ENCODE measurements at places on chromosomes 4 and X.

GRCh38 chrX:31604629-31605221 is 532.9 kb upstream of the FTHL17 start:
- no peak for DNase-seq

- no peak for DNase-seq
Measured at GRCh38 chr4:173752610-173753230, 222.7 kb upstream of the HAND2 start.

DNA sequence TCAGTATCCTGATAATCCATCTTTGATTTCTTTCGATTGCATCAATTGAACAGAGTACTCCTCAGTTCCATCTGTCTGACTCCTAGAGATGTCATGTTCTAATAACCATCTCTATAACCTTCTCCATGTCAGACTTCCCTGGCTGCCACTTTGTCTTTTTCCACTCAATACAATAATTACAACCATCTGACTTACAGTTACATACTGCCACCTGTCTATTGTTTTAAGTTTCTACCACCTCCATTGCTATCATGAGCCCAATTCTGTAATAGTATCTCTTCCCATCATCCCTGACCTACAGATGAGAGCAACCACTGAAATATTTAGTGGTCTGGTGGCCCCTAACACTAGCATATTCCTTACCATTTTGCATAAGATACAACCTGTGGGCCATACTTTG is 439.2 kb upstream of the FAM47C start:
- no peak for DNase-seq

DNA sequence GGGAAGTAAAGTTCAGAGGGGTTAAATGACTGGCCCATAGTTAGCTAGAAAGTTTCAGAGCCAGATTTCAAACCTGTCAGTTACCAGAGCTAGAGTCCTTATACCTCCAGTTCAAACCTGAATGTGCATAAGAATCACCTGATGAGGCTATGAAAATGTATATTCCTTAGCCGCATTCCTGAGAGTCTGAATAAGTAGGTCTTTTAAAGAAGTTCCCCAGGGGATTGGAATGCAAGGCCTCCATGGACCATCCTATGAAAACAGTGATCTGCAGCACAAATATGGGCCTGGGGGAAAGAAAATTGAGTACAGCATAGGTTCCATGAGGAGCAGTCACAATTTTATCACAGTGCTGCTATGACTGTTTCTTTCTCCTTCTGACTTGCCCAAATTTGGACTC is 263.9 kb upstream of the CXorf66 start:
- no peak for DNase-seq

DNA sequence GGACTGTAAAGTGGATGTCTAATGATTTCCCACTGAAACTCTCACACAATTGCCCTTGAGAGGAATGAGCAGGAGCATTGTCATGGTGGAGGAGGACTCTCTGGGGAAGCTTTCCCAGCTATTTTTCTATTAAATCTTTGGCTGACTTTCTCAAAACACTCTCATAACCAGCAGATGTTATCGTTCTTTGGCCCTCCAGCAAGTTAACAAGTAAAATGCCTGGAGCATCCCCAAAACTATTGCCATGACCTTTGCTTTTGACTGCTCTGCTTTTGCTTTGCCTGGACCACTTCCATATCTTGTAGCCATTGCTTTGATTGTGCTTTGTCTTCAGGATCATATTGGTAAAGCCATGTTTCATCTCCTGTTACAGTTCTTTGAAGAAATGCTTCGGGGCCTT is 120.2 kb upstream of the PDE5A start:
- DNase-seq, result no peak

GRCh38 chr4:76699751-76700310 is 198.1 kb downstream of the SOWAHB start:
- DNase-seq, result no peak

GRCh38 chr4:93446038-93446437 is 382.5 kb upstream of the ATOH1 start:
- DNase-seq, result no peak

GRCh38 chr4:142596121-142596520 is 250.0 kb downstream of the INPP4B start:
- DNase-seq, result no peak

- no peak for DNase-seq
Measured at GRCh38 chr4:14867847-14868246, 134.4 kb upstream of the CPEB2 start.

GRCh38 chr4:61638591-61638990 is 438.5 kb downstream of the ADGRL3 start:
- DNase-seq, result no peak
